Left renal cortex interstitium (tissue), 4 donors: ENCODE measurements at places on chromosomes 4 and X. TPM values are rescaled to one million over a fixed set of nuclear protein-coding genes. Genes with fewer than 3 reads are reported as not detected.

The SYNPO2 gene
- 21.4 TPM for polyA plus RNA-seq

The SUPT20HL2 gene
- polyA plus RNA-seq: not detected

The SPATA18 gene
- 1.4 TPM for polyA plus RNA-seq

The MYOZ2 gene
- 0.29 TPM for polyA plus RNA-seq

The TLR1 gene
- polyA plus RNA-seq: 3.1 TPM

The USP27X gene
- 11.8 TPM for polyA plus RNA-seq

The OCRL gene
- 30.8 TPM for polyA plus RNA-seq

The USP26 gene
- not detected for polyA plus RNA-seq

The ARHGAP6 gene
- polyA plus RNA-seq: 15.4 TPM

The GTPBP6 gene
- 74.1 TPM for polyA plus RNA-seq

- no peak for DNase-seq
Measured at GRCh38 chrX:153981771-153982533, 9.4 kb downstream of the TMEM187 start.

- no peak for DNase-seq
Measured at GRCh38 chr4:138596896-138597295, 354.7 kb upstream of the SLC7A11 start.

GRCh38 chrX:50471390-50471789 lies 765 bp upstream of the DGKK start:
- DNase-seq: no peak

DNA sequence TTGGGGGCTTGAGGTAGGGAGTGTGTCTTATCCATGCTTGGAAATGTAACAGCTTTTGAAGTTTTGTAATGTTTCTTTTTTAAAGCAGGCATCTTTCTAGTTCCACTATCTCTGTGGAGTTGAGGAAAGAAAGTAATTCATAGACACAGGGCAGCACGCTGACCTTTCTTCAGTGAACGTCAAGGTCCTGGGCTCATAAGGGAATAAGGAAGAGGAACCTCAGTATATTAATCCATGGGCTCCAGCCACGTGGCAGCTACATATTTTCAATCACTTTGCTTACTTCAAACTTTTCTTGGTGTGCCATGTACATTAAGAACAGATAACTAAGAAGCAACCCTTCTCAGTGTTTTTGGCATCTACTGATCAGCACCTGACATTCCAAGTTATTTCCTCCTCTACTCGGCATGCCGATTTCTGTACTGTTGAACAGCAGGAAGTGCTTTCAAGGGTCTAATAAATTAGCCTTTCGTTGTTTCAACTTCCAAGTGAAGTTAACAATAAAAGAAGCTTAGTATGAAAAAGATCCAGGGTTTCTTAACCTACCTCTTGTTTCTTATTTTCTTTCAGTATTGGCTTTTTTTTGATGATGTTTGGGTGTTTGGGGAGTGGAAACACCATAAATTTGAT lies 88.2 kb downstream of the SORBS2 start:
- DNase-seq: no peak

DNA sequence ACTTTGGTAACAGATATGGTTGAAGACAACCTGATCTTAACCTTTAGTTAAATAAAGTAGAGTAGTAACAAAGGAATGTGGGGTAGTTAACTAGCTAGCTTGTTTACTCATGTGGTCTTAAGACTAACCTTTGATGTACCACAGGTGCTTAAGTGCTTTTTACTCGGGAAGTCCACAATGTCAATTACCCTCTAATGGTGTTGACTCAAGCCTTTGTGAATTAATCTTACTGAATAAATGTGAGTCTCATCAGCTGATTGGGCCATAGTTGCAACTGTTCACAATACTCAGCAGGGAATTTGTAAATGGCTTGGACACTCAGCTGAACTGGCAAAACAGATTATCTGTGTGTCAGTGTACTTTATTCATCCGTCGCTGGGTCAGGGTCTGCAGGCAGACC lies 119.0 kb upstream of the UGT8 start:
- DNase-seq: no peak

- no peak for DNase-seq
Measured at GRCh38 chr4:18100657-18101056, 79.1 kb upstream of the LCORL start.

DNA sequence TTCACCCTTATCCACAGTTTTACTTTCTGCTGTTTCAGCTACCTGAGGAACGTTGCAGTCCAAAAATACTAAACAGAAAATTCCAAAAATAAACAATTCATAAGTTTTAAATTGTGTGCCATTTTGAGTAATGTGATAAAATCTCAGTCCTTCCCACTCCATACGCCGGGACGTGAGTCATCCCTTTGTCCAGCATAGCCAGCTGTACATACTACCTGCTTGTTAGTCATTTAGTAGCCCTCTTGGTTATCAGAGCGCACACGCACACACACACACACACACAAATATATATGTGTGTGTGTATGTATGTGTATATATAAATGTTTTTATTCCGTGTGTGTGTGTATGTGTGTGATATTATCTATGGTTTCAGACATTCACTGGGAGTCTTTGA lies 4.8 kb upstream of the CCSER1 start:
- no peak for DNase-seq

DNA sequence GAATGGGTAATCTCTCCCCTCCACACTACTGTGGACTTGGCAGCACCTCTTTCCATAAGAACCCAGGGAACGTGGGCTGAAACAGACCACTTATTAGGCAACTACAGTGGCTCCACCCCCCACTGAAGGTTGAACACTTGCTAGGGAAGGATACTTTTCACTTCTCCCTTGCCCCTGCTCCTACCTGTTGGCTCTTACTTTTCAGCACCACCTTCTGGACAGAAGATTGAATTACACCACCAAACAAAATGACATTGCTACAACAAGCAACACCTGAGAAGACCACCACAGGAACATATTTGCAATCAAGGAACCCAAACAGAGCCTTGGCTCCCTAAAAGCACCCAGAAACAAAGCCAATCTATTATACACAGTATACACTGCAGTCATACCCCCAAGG lies 132.1 kb upstream of the CXCL13 start:
- DNase-seq: no peak

GRCh38 chrX:150219374-150220185 lies 143.5 kb upstream of the MAMLD1 start:
- DNase-seq: no peak

GRCh38 chrX:109774706-109775105 lies 41.6 kb upstream of the ACSL4 start:
- DNase-seq: no peak

DNA sequence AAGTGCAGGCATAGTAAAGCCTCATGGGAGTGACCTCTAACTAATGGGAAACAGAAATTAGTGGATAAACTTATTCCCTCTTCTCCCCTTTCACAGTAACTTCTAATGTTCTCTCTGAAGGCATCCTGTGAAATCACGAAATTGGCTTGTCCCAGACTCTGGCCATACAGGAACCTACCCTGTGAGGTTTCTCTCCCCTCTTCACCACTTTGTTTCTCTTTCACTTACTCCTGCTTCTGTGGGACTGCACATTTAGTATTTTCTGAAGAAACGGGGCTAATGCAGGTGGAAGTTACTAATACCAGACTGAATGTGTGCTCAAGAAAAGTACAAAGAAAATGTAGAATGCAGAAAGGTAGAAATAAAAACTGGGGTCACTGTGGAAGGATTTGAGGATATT lies 20.0 kb downstream of the ZNF330 start:
- no peak for DNase-seq

DNA sequence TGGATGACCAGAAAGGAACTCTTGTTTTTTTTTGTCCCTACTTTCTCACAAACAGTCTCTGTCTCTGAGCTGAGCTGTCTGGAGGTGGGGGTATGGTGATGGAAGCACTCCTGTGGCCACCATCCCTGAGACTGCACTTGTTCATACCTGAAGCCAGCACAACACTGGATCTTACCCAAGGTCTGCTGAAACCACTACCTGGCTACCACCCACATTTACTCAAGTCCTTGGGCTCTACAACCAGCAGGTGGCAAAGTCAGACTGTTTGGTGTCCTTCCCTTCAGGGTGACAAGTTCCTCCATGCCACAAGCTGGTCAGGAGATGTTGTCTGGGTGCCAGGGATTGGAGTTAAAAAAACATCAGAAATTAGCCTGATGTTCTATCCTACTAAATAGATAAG lies 89.7 kb downstream of the NEXMIF start:
- DNase-seq: no peak
